ENCODE measurements at places on chromosomes 7 and 10.

DNA sequence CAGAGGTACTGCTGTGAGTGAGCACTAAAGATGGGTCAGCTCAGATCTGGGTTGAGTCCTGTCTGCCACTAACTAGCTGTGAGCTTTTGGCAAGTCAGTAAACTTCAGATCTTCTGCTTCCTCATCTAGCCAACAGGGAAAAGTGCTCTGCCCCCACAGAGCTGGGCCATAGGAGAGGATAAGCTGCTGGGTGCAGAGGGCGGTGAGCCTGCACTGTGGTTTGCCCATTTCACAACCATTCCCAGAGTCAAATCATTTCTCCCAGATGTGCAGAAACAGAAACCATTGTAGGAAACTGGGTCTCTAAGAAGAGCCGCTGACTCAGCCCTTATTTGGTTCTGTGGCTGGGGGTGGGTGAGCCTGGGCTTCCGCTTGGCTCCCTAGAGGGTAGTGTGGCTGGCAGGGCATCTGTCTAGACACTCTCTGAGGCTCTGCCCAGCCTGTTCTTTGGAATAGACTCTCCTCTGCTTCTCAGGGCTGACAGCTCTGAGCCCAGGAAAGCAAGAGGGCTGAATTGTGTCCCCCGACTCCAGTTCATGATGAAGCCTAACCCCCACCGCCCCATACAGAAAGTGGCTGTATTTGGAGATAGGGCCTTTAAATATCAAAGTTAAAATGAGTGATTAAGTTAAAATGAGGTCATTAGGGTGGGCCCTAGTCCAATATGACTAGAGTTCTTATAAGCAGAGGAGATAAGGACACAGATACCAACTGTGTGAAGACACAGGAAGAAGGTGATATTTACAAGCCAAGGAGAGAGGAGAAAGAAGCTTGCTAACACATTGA is 29.5 kb upstream of the ARHGAP22 start:
- DNase-seq, result peak; percentile 94

DNA sequence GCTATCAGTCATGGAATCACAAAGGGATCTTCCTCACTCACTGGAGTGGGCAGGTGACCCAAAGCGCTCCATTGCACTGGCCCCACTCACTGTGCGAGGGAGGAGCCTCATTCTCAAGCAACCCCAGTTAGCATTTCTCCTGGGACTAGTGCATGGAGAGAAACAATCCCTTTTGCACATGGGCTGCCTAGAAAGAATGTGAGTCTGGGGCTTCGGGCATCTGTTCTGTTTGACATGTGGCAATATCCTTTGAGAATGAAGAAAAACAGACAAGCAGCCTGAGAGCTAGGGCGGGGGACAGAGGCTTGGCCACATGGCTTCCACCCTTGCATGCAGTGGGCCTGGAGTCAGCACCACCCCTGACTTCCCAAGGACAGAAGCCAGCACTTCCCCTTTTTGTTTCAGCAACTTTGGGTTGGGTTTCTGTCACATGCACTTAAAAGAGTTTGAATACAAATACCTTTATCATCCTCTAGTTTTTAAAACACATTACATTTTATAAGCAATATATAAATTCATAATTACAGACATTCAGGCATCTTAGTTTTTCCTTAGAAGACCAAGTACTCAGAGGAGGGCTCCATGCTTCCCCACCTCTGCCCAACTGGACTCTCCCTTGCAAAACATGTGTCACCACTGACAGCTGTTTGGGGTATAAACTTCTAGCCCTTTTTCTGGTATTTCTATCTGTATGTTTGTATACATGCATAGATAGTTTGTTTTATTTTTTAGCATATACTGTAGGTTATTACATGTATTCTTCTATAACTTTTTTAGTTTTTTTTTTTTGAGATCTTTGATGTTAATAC is 73.8 kb downstream of the RBM20 start:
- DNase-seq, result peak; percentile 69

- no peak for DNase-seq
Measured at GRCh38 chr7:65731562-65732035, 141.3 kb upstream of the VKORC1L1 start.

- DNase-seq, result no peak
Measured at GRCh38 chr10:77865580-77866324, 60.8 kb downstream of the DLG5 start.

GRCh38 chr7:29345590-29345989 is 151.0 kb downstream of the CHN2 start:
- no peak for DNase-seq

DNA sequence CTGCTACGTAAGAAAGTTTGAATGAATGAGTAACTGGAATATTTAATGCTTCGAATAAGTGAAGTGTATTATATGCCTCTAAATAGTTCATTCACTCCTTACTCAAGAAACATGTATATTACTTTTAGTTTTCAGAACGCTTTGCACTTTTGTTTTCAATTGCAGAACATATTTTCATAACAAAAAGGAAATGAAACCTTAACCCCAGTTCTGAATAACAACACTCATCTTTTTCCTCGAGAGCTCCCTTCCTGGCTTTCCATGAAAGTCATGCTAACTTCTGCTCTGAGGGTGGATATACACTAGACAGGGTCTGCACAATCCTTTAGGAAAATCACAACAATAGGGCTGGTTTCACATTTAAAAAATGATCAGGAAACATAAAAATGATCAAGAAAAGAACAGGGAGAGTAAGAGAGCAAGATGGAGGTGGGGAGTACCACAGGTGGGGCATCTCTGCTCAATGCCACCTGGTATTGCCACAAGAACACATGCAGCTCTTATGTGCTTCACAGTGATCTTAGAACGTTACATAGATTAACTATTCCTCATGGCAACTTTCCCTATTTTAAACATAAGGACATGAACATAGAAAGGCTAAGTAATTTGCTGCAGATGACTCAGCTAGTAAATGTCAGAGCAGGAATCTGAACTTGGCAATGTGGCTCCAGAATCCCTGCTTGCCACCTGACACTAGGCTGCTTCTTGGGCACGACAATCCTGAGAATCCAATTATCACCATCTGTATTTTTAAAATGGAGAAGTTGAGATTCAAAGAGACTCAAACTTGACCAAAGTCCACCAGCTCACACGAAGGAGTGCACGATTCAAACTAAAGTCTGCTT is 219.5 kb upstream of the AOAH start:
- no peak for DNase-seq

- no peak for DNase-seq
Measured at GRCh38 chr7:142889816-142890215, 4.3 kb upstream of the TRPV6 start.

DNA sequence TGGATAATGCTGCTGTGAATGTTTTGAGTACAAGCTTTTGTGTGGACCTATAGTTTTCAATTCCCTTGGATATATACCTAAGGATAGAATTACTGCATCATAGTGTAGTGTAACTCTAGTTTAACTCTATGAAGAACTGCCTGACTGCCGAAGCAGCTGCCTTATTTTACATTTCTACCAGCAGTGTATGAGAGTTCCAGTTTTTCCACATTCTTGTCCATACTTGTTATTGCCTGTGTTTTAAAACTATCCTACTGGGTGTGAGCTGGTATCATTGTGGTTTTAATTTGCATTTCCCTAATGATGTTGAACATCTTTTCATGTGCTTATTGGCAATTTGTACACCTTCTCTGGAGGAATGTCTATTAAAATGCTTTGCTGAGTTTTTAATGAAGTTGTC is 15.7 kb downstream of the SEPTIN7 start:
- no peak for DNase-seq

DNA sequence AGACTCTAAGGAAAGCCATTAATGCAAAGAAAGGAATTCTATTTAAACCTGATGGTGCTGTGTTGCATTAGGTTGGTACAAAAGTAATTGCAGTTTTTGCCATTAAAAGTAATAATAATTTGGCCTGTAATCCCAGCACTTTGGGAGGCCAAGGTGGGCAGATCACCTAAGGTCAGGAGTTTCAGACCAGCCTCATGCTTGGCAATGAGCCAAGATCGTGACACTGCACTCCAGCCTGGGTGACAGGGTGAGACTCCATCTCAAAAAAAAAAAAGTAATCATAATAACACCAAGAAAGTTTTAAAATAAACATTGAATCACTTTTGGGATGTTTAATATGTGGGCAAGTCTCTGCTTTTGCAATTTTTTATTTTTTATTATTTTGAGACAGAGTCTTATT is 107.3 kb upstream of the FRMD4A start:
- DNase-seq, result no peak

- peak; percentile 55 for DNase-seq
Measured at GRCh38 chr10:100009283-100009792, 409 bp downstream of the DNMBP start.

- DNase-seq, result no peak
Measured at GRCh38 chr7:132752431-132752830, 176.2 kb upstream of the PLXNA4 start.

DNA sequence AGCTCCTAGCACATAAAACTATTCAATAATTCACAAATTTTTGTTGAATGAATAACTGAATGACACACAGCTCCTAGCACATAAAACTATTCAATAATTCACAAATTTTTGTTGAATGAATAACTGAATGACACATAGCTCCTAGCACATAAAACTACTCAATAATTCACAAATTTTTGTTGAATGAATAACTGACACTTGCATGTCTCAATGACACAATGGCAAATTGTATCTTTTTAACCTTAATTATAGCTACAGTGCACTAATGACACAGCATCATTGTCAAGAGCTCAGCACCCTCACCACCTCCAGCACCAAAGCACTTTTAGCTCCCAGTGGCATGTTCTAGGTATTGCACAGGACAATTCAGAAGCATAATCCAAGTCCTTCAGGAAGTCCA is 131.6 kb downstream of the PDE1C start:
- no peak for DNase-seq

- no peak for DNase-seq
Measured at GRCh38 chr7:60706-61105, 131.7 kb upstream of the FAM20C start.

DNA sequence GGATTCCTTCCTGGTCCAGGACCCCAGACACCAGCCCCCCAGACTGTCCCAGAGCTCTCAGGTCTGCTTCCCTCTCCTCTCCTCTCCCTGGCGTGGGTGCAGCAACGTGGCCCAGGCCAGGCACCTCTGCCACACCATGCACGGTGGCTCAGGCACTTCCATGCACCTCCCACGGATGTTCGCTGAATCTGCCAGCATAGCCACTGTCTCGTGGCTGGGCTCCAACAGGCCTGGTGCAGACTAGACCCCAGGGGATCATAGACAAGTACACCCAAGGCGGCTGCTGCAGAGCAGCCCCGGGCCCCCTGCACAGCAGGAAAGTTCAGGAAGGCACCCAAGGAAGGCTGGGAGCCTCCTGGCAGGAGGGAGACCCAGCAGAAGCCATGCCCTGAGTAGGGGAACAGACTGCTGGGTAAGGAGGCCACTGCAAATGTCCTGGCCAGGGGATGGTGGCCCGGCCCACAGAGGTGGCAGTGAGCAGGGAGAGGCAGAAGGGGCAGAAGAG is 4.4 kb downstream of the RASGEF1A start:
- DNase-seq, result no peak

- no peak for DNase-seq
Measured at GRCh38 chr7:13725591-13725990, 263.9 kb downstream of the ETV1 start.

GRCh38 chr7:6384327-6384726 is 63.4 kb downstream of the DAGLB start:
- DNase-seq, result no peak

DNA sequence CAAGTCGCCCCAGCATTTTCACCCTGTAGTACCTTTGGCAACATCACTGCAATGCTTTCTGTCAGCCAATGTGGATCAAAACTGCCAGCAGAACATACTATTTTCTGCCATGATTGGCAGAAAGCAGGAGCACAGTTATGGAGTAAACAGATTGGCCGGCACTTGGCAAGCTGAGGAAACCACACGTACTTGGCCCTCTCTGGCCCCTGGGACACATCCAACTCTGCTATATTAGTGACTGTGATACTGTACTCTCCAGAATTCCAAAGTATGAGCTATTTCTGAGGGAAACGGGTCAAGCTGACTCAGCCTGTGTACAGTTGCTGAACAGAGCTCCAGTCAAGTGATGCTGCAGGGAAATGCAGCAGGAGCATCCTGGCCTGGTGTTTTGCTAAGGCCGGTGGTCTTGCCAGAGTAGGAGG is 39.8 kb upstream of the LANCL2 start:
- DNase-seq, result no peak

GRCh38 chr10:122570920-122571319 is 10.4 kb downstream of the DMBT1 start:
- no peak for DNase-seq

- DNase-seq, result peak; percentile 49
Measured at GRCh38 chr7:69654381-69654780, 56.1 kb downstream of the AUTS2 start.

DNA sequence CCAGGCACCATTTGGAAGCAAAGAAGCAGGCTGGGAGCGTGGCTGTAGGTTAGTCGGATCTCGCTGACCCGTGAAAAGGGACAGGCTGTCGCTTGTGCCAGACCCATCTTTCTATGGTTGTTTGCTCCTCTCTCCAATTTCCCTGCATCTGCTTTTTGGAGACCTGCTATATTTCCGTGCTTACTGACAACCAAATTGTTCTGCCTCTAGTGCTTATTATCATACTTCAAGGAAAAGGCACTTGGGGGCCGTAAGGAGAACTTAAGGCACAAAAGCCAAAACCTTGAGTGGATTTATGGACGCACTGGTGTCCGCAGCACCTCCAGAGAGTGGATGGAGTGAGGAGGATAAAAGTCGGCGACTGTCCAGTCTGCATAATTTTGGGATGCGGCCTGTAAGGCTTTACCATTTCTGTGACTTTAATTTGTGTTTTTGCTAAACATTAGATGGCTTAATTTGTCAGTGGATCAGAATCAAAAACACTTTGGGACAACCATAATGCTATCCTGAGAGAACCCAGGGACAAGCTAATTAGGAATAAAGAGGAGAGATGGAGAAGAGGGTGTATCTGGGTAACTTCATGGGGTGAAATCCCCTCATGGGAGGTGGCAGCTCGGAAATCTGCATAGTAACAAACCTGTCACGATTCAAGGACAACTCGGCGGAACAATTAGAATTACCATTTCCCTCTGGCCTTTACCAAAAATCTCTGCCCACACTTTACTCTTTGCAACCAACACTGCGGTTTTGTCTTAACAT is 206.7 kb downstream of the HDAC9 start:
- DNase-seq, result no peak

DNA sequence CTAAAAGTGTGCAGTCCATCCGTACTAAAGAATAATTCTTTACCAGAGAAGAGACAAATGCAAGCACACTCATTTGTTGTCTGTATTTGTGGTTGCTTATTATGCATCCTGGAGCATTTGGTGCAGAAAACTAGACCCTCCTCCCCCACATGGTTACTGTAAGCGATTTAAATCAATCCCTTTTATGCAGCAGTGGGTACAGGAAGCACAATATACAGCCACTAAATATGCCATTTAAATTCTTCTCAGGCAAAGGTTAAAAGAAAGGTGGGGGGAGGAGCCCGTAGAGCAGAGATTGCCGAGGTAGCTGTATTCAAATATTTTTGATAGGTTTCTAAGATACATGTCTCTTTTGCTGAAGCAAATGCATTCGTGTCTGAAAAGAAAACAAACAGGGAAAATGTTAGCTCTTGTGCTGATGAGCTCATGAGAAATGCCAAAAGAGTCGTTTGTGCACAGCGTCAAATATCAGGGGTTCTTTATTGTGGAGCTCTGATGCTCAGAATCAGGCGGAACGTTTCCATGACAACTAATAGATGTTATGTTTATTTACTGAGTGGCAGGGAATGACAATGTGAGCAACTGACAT is 131.3 kb upstream of the NPVF start:
- no peak for DNase-seq

- no peak for DNase-seq
Measured at GRCh38 chr10:54203401-54203800, 597.6 kb downstream of the PCDH15 start.

GRCh38 chr10:46239247-46239646 is 47.5 kb upstream of the ANTXRL start:
- DNase-seq, result no peak

All from KBM-7 (cell line).